ENCODE measurements at places on chromosomes 2 and 18.

- DNase-seq: no peak
Measured at GRCh38 chr2:3754280-3754679, 50.9 kb downstream of the DCDC2C start.

DNA sequence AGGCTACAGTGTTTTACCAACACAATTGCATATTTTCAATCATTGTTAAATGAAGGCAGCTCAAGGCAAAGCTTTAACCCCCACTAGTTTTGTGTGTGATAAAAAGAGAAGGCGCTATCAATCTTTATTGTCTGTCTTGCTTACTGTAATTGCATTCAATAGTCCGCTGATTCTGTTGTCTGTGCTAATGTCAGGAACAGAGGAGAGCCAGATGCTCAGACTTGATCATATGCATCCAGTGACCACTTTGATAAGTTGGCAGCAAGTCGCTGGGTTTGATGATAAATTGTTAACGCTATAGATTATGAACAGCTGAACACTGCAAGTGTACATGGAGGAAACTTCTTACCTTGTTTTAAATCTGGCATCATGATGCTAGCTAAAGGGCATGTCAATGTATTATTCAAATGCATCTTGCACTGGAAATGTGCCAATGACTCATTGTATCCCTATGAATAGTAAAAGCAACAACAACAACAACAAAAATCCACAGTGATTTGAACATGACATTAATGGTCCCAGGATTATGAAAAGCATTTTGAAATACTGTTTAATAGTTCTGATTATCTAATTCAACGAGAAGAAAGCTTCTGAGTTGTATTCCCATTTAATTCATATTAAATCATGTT, 423.5 kb upstream of the FANCL start:
- DNase-seq: no peak

GRCh38 chr2:45494275-45494977, 116.6 kb downstream of the SRBD1 start:
- no peak for DNase-seq

DNA sequence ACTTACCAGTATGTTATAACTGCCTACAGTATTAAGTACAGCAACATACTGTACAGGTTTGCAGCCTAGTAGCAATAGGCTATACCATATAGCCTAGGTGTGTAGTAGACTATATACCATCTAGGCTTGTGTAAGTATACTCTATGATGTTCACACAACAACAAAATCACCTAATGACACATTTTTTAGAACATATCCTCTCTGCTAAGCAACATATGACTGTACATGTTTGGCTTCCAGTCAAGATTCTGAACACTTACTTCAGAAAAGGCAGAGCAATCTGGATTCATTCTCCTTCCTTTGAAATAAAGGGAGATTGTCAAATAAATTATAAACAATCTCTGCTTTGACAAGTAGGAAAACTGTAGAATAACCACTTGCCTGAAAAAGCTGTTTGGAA, 81.8 kb downstream of the EXOC6B start:
- no peak for DNase-seq
